ENCODE measurements at places on chromosomes 3 and 15.

- DNase-seq = no peak
These were observed 227.7 kb downstream of the ZNF621 start for GRCh38 chr3:40752492-40752891.

GRCh38 chr15:99365242-99365641, 114.0 kb downstream of the LRRC28 start:
- DNase-seq = no peak

DNA sequence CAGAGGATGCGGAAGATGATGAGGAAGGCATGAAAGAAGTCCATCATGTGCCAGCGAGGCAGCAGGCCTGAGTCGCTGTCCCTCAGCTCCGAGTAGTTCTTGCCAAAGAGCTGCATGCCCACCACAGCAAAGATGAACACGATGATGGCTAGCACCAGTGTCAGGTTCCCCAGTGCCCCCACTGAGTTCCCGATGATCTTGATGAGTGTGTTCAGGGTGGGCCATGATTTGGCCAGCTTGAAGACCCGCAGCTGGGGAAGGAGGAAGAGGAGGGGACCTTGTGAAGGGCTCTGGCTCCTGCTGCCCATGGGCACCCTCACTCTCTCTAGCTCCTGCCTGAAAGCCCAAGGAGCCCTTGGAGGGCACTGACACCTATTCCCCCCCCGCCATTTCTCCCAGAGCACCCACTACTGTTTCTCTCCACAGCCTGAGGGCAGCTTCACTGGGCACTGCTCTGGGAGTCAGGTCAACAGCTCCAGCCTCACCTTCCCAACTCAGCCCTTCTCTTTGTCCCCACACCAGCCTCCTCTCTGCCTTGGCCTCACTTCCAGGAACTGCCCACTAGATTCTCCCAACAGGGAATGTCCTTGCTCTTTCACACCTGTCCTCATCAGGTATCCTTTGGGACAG, 63.6 kb downstream of the SCN5A start:
- DNase-seq = no peak

DNA sequence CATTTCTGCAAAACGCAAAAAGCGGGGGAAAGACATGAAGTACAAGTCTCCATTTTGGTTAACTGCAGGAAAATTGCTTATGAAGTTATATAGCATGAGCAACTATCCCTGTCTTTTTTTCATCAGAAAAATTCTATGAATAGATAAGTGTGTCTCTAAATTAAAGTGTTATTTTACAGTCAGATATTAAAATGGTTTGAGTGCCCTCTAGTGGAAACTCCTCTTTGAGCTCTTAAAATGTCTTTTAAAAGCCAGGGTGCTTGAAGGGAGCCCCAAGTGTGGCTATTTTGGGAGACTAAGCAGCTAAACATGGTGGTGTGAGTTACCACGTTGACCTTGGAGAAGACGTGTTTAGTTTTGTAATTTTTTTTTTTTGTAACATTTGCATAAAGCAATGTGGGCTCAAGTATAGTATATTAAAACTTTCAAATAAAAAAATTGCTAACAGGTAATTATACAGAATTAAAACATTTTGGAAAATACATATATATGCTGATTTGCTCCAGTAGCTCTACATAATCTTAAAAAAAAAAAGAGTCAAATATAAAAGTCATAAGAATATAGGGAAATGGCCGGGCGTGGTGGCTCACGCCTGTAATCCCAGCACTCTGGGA, 77.2 kb downstream of the PPP2R3A start:
- no peak for DNase-seq

DNA sequence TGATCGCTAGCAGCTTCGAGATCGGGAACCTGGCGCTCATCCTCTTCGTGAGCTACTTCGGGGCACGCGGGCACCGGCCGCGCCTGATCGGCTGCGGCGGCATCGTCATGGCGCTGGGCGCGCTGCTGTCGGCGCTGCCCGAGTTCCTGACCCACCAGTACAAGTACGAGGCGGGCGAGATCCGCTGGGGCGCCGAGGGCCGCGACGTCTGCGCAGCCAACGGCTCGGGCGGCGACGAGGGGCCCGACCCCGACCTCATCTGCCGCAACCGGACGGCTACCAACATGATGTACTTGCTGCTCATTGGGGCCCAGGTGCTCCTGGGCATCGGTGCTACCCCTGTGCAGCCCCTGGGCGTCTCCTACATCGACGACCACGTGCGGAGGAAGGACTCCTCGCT, 62.5 kb downstream of the SLCO3A1 start:
- no peak for DNase-seq

GRCh38 chr15:69637818-69638217, 185.2 kb downstream of the RPLP1 start:
- no peak for DNase-seq

GRCh38 chr3:194351952-194352536, 916 bp upstream of the CPN2 start:
- no peak for DNase-seq

DNA sequence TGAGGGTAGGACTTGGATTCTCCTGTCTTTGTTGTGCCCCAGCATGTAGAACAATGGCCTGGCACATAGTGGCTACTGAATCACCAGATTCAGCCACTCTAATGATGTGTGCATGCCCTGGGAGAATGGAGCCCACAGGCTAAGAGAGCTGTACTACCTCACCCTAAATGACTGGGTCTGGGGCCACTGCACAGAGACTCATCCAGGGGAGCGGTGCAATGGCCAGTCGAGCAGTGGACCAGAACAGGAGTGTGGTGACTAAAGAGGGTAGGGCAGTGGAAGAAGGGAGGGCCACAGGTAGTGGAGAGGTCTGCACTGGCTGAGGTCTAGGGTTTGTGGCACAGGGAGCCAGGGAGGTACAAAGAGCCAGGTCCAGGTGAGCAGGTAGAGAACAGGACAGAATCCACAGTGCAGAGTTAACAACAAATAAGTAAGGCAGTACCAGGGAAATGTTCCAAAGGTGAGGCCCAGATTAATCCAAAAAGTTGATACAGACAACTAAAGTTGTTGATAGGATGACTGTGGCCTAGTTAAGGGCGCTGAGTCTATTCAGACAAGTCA, 142.7 kb upstream of the ATP11B start:
- DNase-seq = no peak

GRCh38 chr15:58425185-58425584, 6.6 kb upstream of the LIPC start:
- no peak for DNase-seq

DNA sequence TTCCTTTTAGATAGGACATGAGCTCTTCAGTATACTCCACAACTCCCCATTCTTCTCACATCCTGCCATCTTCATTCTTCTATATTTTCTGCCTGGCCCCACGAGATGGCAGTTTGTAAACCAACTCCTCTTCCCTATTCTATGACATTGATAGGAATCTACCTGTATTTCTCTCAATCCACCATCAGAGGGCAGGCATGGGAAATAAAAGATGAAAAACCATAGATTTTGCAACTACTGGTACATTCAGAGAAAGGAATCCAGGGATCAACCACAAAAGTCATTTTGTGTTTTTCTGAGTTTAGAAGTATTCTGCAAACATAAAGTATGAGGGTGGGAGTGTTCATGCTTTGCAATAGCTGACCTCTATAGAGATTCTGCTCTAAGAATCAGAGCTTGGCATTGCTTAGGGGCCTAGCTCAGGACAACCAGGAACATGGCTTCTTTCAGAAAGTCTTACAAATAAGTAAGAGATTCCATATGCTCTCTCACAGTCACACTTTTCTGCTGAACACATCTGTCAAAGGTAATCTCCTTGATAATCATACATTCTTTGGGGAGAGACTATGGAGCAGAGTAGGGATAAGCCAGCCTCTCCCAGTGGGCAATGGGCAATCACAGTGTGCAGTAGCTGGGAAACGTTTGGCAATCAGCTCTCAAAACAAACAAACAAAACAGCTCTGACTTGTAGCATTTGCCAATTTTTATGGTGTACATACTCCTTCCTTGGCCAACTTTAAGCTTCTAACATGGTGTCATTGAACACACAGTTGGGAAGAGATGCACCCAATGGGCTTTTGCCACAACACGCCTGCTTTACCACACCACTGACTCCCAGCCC, 43.1 kb upstream of the SLC25A36 start:
- no peak for DNase-seq

DNA sequence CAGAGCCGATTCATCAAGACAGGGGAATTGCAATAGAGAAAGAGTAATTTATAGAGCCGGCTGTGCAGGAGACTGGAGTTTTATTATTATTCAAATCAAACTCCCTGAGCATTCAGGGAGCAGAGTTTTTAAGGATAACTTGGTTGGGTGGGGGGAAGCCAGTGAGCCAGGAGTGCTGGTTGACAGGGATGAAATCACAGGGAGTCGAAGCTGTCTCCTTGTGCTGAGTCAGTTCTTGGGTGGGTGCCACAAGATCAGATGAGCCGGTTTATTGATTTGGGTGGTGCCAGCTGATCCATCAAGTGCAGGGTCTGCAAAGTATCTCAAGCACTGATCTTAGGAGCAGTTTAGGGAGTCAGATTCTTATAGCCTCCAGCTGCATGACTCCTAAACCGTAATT, 95.4 kb upstream of the CCDC80 start:
- no peak for DNase-seq

- DNase-seq = no peak
These were observed 60.3 kb downstream of the HEG1 start for GRCh38 chr3:124995460-124995994.

GRCh38 chr15:88894348-88894818, 961 bp downstream of the HAPLN3 start:
- DNase-seq = no peak

GRCh38 chr3:171377859-171378258, 82.3 kb downstream of the TNIK start:
- DNase-seq = no peak

DNA sequence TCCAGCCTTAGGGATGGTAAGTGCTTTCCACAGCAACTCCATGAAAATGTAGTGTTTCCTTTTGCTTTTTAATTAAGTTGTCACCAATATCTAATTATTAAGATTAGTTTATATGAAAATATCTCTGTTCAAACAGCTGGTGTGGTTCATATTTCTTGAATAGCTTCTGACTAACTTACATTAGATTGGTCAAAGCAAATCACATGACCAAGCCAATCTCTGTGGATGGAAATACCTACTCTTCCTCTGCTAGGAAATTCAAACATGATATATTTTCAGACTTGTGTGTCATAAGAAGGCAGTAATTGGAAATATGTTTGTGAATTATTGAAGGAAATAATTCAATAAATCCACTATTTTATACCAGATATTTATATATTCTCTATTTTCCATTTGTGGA, 54.6 kb upstream of the CADM2 start:
- no peak for DNase-seq

DNA sequence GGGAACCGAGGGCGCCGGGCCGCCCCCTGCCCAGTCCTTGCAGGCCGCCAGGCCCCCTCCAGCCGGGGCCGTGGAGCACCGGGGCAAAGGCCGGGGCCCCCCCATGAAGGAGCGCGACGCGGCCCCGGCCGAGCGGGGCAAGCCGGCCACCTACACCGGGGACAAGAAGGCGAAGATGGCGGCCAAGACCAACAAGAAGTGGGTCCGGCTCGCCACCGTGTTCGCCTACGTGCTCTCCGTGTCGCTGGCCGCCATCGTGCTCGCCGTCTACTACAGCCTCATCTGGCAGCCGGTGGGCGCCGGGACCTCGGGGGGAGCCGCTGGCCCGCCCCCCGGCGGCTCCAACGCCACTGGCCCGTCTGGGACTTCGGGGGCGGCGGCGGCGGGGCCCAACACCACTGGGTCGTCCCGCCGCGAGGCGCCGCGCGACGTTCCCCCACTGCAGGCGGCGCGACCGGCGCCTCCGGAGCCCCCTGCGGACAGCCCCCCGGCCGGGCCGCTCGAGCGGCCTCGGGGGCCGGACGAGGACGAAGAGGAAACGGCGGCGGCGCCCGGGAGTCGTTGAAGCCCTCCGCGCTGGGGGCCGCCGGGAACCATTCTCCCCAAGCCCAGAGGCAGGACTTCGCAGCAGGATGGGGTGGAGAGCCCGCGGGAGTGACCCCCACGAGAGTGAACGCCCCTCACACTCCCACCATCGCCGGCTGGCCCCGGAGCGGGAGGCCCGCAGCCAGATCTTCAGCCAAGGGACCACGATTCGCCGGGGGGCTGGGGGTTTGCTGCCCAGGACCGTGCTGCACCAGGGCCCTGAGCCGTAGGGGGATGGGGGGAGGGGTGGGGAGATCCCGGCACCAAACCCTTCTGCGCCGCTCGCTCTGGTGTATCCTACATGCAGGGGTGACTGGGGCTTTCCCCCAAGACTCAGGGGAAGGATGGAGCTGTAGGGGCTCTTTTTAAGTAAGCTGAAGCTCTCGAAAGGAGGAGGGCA, 753 bp downstream of the INAFM2 start:
- no peak for DNase-seq

GRCh38 chr3:24435584-24435983, 59.1 kb downstream of the THRB start:
- no peak for DNase-seq

DNA sequence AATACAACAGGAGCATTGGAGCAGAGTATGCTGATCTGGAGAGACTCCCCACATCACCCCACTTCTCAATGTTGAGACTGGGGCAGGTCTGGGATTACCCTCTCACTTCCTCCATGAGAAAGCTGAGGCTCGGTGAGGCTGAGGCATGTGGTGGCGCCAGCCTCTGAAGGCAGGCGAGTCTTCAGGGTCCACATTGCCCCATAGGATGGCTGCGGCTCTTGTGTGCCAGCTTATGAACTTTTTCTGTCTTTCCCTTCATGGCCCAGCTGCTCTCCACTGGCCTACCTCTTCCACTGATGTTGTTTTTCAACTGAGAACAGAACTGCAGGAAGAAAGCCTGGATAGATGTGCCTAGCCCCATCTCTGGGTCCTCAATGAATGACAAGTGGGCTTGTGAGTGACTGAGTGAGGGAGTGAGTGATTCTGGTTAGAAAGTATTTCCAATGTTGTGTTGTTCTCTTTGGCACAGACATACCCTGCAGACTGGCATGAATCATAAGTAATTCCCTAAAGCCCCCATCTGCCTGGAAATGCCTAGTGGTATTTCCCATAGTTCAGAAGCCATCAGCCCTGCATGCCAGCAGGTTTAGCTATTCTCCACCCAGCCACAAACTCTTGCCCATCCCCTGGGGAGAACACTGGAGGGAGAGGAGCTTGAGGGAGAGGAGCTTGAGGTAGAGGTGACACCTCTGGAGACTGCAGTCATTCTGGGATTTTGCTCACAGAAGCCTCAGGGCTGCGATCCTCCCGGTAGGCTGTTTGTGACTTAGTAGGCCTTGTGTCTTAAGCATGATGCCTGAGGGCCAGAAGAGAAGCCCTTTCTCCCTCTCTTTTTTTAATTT, 56.9 kb downstream of the AMOTL2 start:
- no peak for DNase-seq

DNA sequence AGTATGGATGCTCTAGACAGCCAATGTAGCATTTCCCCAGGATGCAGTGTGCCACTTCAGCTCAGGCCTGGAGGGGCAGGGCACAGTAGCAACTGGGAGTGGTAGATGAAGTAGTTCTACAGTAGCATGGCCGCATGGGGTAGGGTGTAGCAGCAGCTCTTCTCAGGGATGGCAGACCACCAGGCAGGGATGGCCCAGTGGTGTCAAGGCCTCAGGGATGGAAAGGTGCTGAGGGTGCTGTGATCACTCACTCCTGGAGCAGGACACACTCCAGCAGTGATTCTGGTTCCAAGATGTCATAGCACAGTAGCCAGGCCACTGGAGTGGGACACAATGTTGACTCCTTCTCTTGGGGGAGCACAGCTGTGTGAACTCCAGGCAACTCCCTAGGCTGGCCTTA, 210.9 kb upstream of the LYSMD4 start:
- DNase-seq = no peak

All from SIG-M5 (cell line).